HFF-Myc (cell line): ENCODE measurements at places on chromosomes 7 and 10.
A peak's percentile ranks its signal among the peaks of the same experiment; 100 is the strongest.

GRCh38 chr7:45404622-45405021 is 169.5 kb upstream of the ADCY1 start:
- no peak for DNase-seq

DNA sequence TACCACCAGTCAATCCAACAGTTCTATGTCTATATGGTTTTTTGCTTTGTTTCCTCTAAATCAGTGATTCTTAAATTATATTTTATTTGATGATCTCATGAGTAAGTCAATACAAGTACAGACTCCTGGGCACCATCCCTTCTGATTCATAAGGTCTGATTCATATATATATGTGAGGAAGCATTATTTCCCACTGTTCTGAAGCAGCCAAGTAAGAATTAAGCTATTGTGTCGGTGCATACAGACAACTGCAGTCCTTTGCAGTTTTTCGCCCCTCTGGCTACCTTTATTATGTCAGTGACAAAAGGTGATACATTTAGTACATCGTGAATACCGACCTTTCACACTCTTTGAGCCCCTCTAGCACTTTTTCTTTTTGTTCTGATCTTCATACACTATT is 1079.6 kb upstream of the C7orf33 start:
- DNase-seq: no peak

GRCh38 chr7:110420788-110421187 is 670.1 kb upstream of the LRRN3 start:
- no peak for DNase-seq

- DNase-seq: no peak
Observed at GRCh38 chr7:140059273-140060242, 3.2 kb downstream of the PARP12 start.

DNA sequence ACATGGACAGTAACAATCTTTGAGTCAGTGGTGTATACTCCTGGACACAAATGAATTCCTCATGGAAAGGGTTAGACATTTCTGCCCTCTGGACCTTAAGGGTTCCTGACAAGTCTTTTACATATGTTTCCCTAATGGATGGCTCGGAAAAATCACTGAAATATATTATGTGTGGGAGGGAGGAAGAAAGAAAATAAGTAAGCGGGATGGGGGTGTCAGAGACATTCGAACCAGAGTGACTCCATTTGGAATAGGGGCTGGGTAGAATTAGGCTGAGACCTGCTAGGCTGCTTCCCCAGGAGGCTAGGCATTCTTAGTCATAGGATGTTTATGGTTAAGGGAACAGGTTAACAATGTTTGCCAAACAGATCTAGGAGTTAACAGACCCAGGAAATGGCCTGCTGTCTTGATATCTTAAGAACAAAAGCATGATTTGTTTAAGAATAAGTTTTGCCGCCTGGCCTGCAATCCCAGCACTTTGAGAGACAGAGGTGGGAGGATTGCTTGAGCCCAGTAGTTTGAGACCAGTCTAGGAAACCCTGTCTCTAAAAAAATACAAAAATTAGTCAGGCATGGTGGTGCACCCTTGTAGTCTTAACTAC is 1241.7 kb downstream of the TYW1 start:
- no peak for DNase-seq

GRCh38 chr10:15152556-15152955 is 15.9 kb downstream of the NMT2 start:
- DNase-seq: no peak

- no peak for DNase-seq
Observed at GRCh38 chr10:67075491-67075971, 149.7 kb downstream of the LRRTM3 start.

- no peak for DNase-seq
Observed at GRCh38 chr7:12694817-12695216, 7.4 kb downstream of the ARL4A start.

DNA sequence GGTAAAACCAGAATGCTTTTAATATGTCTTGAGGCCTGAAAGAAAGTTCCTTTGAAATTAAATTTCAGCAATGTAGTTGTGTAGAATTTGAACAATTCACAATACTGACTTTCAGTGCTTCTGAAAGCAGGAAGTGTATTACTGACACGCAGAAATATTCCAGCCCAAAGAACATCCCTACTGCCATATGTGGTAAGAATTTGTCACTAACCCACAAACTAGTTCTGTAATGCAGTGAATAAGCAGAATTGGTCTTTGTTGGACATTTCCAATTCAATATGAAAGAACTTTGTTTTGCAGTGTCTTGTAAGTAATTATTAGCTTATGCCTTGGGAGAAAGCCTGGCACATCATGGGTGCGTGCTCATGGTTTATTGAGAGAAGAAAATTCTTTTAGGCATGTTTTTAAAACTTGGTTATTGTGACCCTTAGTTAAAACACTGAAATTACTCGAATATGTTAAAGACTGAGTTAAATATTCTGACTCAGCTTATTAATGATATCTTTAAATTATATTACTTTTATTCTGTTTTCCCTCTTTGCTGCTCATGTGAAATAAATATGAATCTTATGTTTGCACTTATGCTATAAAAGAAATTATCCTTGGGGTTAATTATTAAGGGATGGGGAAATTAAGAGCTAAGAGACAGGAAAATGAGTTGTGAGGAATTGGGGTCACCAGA is 33.4 kb downstream of the PTPN12 start:
- peak; percentile 56 for DNase-seq

DNA sequence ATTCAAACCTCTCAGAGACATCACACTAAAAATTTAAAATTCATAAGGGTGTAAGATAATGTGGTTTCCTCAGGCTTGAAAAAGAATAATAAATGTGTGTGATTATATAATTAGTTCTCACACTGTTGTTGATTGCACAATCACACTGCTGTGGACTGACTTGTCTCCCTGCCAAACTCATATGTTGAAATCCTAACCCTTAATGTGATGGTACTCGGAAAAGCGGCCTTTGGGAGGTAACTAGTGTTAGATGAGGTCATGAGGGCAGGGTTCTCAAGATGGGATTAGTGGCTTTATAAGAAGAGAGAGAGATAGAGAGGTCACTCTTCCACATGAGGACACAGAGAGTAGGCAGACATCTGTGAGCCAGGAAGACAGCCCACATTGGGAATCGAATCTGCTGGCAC is 128.5 kb upstream of the COL1A2 start:
- no peak for DNase-seq

GRCh38 chr7:95669513-95669912 is 73.2 kb upstream of the PDK4 start:
- no peak for DNase-seq

- DNase-seq: no peak
Observed at GRCh38 chr10:64101606-64102263, 580.5 kb downstream of the REEP3 start.

DNA sequence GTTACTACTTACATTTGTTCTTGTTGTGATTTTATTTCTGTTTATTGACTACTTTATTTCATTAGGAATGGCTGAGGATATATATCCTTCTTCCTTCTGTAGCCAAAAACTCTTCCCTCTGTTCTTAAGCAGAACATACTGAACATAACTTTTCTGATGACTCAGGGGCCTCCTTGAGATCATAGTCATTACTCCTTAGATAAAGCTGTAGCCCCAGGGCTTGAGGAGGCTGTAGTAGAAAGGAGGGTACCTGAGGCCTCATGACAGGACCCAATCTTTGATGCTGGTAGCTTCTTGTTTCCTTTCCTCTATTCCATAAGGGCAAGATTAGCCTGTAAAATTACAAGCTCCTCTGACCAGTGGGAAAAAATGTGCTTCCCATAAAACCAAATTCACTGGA is 41.2 kb upstream of the FGFR2 start:
- DNase-seq: no peak

DNA sequence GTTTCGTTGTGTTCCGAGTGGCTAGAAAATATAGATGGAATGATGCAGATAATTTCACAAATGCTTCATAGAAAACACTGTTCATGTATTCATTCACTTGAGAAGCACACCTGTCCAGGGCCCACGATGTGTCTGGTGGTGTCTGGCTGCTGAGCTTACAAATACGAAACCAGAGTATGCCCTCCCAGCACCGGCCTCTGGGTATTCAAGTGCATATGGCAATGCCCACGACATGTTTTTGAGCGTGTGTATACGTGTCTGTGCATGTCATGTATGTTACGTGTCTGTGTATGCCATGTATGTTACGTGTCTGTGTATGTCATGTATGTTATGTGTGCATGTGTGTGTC is 37.9 kb downstream of the IL2RA start:
- DNase-seq: no peak

DNA sequence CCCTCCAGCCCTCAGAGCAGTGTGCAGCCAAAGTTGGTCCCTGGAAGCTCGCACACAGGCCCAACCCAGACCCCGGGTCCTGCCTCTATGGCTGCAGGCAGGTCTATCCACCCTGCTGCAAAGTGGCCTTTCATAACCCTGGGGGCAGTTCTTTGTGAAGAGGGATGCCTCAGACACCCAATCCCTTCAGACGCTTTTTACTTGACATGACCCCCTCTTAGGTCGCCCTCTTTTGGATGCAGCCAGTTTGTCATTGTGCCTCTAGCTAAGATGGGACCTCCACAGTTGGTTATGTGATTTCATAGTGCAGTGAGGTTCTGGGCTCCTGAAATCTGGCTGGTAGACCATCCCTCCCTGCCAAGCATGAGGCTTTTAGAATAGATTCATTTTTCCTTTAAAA is 27.3 kb downstream of the SMKR1 start:
- DNase-seq: no peak

- DNase-seq: no peak
Observed at GRCh38 chr10:27792216-27792615, 46.6 kb upstream of the MKX start.

- no peak for DNase-seq
Observed at GRCh38 chr10:100615241-100615640, 79.5 kb downstream of the HIF1AN start.

GRCh38 chr10:116198676-116199035 is 74.3 kb downstream of the GFRA1 start:
- DNase-seq: no peak

GRCh38 chr10:4279655-4280054 is 494.6 kb upstream of the KLF6 start:
- DNase-seq: no peak

- DNase-seq: peak; percentile 15
Observed at GRCh38 chr10:95391581-95392216, 100.9 kb upstream of the PDLIM1 start.

GRCh38 chr10:124517461-124517860 is 55.8 kb downstream of the LHPP start:
- no peak for DNase-seq
